Osteoblast (primary cell): ENCODE measurements at places on chromosomes 3 and 15. TPM values are rescaled to one million over a fixed set of nuclear protein-coding genes. Genes with fewer than 3 reads are reported as not detected.
A peak's percentile ranks its signal among the peaks of the same experiment; 100 is the strongest.

DNA sequence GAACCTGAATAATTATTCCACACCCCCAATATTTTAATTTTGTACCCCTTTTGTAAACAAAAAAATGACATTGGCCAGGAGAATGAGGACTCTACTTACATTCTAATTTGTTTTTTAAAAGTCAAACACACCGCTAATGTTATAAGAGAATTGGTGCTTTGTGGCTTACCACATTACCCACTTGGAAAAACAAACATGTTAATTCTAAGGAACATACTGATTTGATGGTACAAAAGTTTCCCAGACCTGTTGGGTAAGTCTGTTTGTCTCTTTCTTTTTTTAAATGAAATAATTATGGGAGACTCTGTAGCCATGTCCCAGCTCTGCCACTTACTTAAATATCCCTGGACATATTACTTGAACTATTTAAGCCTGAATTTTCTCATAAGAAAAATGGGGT is 352.5 kb upstream of the C2CD4B start:
- no peak for DNase-seq

- DNase-seq: peak; percentile 74
These were observed 84.4 kb downstream of the MYLK start for GRCh38 chr3:123799544-123800361.

GRCh38 chr3:19248767-19249166 is 100.5 kb downstream of the KCNH8 start:
- no peak for DNase-seq

- DNase-seq: no peak
These were observed 368.7 kb downstream of the IL5RA start for GRCh38 chr3:2741516-2741915.

GRCh38 chr15:68042855-68043222 is 11.3 kb upstream of the PIAS1 start:
- DNase-seq: no peak

DNA sequence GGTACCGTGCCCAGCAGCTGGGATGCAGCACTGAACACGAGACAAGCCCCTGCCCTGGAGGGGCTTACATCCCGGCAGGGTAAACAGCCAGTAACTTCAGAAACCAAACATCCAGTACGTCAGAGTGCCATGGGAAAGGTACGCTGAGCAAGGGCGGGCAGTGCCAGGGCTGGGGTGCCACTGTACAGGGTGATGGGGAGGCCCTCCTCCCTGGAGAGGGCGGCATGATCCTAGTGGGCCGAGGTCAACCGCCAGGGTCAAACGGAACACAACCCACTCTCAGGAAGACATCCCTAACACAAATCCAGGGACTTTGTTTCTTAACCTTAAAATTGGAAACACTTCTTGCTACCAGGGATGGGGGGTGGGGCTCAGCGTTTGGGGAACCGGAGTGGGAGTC is 16.0 kb upstream of the ANPEP start:
- DNase-seq: no peak

- DNase-seq: no peak
These were observed 39.4 kb upstream of the SNRK start for GRCh38 chr3:43246976-43247375.

DNA sequence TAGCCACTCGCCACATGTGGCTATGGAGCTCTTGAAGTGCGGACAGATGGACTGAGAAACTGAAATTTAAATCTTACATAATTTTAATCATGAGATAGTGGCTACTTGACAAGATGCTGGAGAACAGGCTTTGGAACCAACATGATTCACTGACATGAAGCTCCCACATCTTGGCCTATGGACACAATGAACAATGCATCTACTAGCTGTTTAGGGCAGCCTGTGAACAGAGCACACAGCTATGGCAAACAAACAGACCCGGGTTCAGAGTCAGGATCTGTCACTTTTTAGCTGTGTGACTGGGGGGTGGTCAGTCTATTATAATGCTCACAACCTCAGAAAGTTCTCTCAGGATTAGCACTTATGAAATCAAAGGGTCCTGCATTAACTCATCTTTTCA is 616.6 kb downstream of the MAGI1 start:
- DNase-seq: no peak

DNA sequence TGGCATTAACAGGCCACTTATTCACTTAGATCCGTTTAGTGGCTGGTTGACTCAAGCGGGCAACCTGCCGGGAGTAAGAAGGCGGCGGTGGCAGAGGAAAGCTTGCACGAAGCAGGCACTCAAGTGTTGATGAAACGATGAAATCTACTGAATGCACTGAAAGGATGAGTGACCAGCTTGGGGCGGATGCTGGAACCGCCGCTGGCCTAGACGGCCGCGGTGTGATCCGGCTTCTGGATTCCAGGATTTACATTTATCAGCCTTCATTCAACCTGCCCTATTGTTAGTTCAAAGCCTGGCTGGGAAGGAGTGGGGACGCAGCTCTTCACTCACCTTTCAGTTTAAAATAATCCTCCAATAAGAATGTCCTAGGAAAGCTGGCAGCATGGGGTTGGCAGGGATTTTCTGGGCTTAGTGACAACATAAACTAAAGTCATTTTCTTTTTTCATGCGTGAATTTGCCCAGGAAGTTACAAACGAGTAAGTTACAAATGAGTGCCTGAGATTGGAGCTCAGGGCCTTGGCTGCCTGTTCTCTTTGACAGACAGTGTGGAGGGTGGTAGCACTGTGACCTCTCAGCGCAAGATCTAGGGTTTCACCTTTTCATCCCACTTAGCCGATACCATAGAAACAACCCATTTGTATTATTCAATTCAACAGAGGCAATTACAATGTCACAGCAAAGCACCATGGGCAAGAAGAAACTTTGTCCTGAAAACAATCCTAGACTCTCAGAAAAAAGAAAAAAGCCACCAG is 1.1 kb upstream of the PLCH1 start:
- peak; percentile 88 for DNase-seq

- DNase-seq: peak; percentile 73
These were observed 69.2 kb upstream of the COL6A5 start for GRCh38 chr3:130276203-130276803.

ARL14 gene
- not detected in 2 replicates for total RNA-seq

PRR20G gene
- not detected in 2 replicates for total RNA-seq

NOX5 gene
- total RNA-seq: 0.29 and 0.36 TPM in 2 replicates

RBM6 gene
- 50.7 and 55.1 TPM in 2 replicates for total RNA-seq
